ENCODE measurements at places on chromosomes 2 and 18. TPM values are rescaled to one million over a fixed set of nuclear protein-coding genes. Genes with fewer than 3 reads are reported as not detected.

ABCG5 gene
- total RNA-seq = not detected

HOXD10 gene
- total RNA-seq = not detected

OTOS gene
- not detected for total RNA-seq

FAM228A gene
- 0.71 TPM for total RNA-seq

NTSR2 gene
- not detected for total RNA-seq

POU3F3 gene
- not detected for total RNA-seq

PARD6G gene
- total RNA-seq = 18.0 TPM

STRN gene
- total RNA-seq = 24.3 TPM

DNAH7 gene
- total RNA-seq = 0.07 TPM

DOK6 gene
- total RNA-seq = not detected

AQP12A gene
- not detected for total RNA-seq

KCNS3 gene
- 5.1 TPM for total RNA-seq

GPR35 gene
- total RNA-seq = 0.07 TPM

RPRM gene
- not detected for total RNA-seq

FTCDNL1 gene
- 1.4 TPM for total RNA-seq

HOXD9 gene
- 0.14 TPM for total RNA-seq

PAIP2B gene
- 0.75 TPM for total RNA-seq

HEATR5B gene
- total RNA-seq = 11.7 TPM

MYL12A gene
- 549 TPM for total RNA-seq

DNA sequence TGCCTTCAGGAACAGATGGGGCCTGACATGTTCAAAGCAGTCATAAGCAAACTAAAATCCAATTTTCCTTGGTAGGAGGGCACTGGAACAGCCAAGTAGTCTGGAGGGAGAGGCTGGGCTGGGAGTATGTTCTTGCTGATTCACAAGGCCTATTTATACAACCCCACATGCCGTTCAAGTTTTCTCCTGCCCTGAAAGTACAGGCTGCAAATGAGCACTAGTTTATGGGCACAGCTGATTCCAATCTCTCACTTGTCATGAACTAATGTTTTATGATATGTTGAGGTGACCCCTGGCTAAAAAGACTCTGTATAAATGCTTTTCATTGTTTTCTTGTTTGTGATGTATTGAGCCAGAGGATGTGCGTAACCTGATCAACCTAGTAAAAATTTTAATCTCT, 183.4 kb upstream of the SRD5A2 start:
- peak; percentile 42 for DNase-seq

DNA sequence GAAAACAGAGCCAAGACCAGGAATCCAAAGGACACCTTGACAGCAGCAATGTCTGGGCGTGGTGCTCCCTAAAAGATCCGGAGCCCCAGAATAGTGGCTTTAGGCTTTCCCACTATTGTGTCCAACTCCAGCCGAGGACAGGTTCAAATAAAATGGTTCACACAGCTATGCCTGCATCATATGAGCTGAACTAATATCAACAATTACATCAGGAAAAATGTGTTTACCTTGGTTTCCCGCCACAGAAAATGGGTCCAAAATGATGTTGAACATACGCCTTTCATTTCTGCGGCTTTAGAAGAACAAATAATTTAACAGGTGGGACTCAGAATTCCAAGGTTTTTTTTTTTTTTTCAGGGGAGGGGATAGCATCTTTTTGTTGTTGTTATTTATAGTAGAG, 93.6 kb downstream of the OSR1 start:
- DNase-seq = no peak

GRCh38 chr2:11967946-11968465, 221.6 kb downstream of the LPIN1 start:
- peak; percentile 92 for DNase-seq

DNA sequence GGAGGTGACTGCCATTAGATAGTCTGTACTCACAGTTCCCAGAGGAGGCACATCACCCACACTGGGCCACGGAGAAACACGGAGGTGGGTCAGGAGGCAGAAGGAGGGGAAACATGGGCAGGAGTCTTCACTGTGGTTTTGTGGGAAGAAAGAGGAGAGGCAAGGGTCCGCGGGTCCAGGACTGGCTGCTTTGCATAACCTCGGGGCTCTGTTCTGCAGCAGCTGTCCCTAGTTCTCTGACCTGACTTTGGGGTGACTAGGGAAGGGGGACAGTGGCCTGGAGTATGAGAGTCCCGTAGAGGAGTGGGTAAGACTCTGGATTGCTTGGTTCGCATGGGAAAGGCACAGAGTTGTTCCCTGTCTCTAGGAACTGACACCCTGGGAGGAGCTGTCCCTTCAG, 238.3 kb upstream of the RAB6C start:
- no peak for DNase-seq

DNA sequence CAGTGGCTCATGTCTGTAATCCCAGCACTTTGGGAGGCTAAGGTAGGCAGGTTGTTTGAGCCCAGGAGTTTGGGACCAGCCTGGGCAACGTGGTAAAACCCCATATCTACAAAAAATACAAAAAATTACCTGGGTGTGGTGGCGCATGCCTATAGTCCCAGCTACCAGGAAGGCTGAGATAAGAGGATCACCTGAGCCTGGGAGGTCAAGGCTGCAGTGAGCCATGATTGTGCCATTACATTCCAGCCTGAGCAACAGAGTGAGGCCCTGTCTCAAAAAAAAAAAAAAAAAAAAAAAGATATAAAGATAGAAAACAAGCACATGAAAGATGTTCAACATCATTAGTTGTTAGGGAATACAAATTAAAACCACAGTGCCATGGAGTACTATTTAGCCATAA, 65.3 kb upstream of the UGP2 start:
- DNase-seq = no peak

DNA sequence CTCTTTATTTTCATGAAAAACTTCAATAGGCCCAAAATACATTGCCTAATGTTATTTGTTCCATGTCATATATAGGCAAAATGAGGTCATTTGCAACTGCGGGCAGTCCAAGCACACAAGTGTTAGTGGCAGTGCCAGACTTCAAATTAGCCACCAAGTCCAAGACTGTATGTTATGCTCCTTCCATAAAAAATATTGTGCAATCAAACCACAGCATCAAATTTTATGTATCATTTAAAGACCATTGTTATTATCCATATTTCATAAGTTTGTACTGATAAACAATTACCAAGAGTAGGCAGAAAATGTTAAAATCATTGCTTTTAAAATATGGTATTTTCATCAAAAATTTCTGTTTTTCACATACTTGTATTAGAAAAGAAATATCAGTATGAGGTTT, 54.1 kb downstream of the XIRP2 start:
- no peak for DNase-seq

DNA sequence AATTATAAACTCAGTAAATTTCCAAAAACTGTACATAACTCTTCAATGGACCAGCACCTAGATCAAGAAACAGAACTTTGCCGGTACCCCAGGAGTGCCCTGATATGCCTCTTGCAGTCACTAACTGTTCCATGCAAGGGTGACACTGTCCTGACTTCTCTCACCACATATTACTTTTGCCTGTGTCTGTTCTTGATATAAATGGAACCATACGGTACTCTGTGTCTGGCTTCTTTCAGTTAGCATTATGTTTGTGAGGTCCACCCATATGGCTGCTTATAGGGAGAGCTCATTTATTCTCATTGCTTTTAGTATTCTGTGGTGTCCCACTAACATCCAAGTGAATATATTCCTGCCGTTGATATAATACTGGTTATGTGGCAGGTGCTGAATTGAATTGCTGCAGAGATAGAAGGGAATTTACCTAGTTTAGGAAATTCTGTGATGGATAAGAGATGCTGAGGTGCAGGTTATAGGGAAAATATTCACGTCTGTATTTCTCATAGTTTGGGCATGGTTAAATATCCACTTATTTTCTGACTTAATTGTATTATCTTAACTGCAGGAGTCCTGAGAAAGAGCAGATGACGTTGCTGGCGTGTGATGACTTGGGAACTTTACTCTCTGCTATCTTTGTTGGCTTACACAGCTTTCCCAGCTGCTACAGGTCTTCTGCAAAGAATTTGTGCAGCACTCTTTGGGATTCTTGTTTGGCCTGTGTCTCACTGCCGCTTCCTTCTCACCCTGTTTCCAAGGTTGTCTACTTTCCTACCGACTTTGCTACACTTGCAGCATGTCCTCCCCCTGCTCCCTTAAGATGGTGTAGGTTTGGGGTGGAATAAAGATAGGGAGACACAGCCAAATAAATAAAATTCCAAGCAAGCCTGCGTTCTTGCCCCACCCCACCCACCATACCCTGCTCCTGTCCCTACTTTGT, 107.9 kb downstream of the MAP4K4 start:
- DNase-seq = no peak

GRCh38 chr2:43146083-43146482, 80.3 kb downstream of the ZFP36L2 start:
- DNase-seq = no peak

DNA sequence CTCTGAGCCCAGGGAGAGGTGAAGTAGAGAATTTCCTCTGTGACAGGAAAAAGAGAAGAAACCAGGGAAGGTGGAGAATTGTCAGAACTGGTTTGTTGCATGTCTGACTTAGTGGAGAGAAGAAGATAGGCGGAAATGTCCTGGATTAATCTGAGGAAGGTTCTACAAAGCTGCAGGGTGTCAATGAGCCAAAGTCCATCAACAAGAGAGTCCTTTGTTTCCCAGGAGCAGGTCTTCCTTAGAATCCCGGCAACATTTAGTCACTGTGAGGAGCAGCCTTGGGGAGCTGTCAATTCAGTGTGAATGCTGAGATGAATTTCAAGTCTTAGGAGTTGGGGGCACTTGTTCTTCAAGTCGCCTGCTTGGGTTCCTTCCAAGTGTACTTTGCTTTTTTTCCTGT, 88.4 kb upstream of the CELF4 start:
- no peak for DNase-seq

- no peak for DNase-seq
Measured at GRCh38 chr2:40189881-40190280, 262.0 kb downstream of the SLC8A1 start.

- DNase-seq = no peak
Measured at GRCh38 chr18:48408111-48408726, 964 bp downstream of the ZBTB7C start.

- DNase-seq = no peak
Measured at GRCh38 chr2:43018179-43019024, 208.0 kb downstream of the ZFP36L2 start.

GRCh38 chr2:185610301-185610700, 128.3 kb upstream of the FSIP2 start:
- no peak for DNase-seq

DNA sequence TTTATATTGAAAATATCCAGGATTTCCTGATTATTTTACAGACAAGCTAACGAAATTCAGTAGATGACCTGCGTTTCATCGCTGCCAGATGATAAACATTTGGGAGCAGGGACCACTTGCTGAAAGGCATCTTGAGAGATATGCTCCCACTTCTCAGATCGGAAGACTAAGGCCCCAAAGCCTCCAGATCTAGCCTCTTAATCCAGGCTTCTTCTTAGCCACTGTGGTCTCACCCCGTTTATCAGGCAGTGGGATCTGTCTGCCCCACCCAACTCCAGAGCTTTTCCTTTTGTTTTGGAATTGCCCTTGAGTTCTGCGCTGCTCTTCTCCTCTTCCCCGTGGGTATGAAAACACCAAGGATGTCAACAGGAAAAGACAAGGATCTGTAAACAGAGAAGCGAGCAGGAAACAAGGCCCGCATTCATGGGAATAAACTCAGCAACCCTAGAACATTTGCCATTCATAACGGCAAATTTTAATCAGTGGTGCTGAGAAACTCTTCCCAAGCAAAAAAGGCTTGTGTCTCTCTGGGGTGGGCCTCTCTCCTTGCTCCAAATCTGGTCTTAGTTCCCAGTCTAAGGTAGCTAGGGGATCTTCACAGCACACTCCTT, 21.4 kb downstream of the MYL12B start:
- DNase-seq = no peak

DNA sequence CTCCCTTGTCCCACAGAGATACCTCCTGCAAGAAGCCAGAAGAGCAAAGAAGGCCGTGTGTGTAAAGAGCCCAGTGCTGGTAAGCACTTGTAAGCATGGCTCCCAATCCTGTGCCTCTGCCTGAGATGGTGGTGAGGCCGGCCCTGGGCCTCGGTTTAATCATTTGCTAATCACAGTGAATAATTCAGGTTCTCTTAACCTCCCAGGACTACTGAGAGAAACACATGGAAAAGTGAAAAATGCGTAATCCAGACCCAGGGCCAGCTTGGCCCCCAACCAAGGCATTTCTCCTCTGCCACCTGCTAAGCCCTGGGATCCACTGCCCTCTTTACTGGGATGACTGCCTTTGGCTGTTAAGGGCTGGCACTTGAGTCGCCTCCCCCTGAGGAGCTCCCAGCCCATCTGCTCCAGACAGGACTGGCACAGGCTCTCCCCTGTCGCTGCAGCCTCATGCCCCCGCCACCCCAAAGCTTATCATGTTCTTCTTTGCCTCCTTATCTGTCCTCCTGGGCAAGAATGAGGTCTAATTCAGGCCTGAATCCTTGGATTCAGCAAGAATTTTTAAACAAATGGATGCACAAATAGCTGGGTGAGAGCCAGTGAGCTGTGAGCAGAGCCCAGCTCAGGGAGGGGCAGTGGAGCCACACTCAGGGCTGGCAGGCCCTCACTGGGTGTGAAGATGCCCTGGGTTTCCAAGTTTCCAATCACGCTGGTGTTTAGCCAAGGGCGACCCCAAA, 193.9 kb upstream of the HS6ST1 start:
- no peak for DNase-seq

DNA sequence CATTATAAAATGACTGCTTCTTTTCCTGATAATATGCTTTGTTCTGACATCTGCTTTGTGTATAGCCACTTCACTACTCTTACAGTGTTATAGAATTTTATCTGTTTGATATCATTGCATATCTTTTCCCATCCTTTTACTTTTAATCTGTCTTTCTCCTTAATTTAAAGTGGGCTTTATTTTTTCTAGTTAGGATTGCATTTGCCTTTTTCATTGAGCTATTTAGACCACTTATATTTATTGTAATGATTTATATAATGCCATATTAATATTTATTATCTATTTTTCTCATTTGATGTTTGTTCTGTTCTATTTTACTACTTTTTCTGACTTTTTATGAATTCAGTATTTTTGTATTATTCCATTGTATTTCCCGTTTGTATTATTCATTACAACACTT, 758.7 kb downstream of the TMEM182 start:
- no peak for DNase-seq

DNA sequence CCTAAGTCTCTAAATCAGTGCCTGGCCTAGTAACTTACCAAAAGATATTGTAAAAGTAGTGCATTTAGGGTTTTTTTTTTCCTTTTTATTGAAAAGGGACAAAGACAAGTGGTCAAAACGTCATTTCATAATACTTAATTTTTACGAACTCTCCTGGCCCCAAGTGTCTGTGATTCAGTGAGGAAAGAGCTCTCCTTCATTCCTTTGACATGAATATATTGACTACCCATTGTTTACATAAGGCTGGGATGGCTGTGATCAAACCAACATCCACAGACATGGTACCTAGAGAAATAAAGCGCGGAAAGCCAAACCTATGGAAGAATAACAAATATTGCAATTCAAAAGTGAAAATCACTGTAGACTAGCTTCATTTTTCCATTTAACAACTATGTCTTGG, 198.4 kb downstream of the BABAM2 start:
- DNase-seq = no peak

- DNase-seq = no peak
Measured at GRCh38 chr18:76521417-76522121, 26.5 kb upstream of the ZNF516 start.

GRCh38 chr18:63299837-63300745, 19.5 kb downstream of the BCL2 start:
- no peak for DNase-seq

- no peak for DNase-seq
Measured at GRCh38 chr2:11405599-11406266, 60.2 kb downstream of the E2F6 start.

- DNase-seq = no peak
Measured at GRCh38 chr2:48508461-48509124, 21.4 kb upstream of the STON1 start.

Data from foreskin keratinocyte (primary cell).